MG63 (cell line): ENCODE measurements at places on chromosomes 4 and X. TPM values are rescaled to one million over a fixed set of nuclear protein-coding genes. Genes with fewer than 3 reads are reported as not detected.
A peak's percentile ranks its signal among the peaks of the same experiment; 100 is the strongest.

DNA sequence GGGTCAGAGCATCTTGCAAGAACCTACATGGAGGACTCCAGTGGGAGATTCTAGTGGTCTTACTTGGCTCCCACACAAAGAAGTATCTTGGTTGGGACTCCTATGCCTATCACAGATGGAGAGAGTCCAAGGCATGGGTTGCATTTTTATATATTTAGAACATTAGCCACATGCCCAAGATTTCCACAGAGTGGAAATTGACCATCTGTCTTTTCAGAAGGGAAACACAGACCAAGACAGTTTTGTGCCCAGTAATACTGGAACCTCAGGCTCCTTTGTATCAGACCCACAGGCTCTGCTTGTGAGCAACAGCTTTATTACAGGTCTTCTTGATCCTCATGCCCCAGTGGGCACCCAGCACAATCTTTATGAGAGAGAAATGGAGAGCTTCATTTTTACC, 43.6 kb downstream of the PAGE2 start:
- DNase-seq: no peak

DNA sequence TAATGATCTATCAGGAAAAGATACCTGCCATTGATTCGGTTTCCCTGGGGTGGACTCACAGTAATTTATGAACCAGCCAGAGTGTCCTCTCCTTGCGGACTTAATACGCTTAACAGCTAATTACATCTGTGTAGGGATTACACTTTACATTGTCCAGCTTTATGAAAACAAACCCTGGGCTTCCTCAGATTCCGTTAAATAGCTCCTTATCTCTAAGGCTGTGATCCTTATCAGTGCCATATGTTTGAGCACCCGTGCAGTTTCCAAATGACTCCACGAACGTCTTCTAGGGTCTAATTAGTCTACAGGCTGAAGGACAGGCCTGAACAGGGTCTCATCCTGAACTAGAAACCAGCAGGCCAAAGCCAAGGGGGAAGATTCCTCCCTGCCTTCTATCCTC, 56.9 kb downstream of the KDR start:
- no peak for DNase-seq

PITX2 gene
- total RNA-seq: 4.5 and 6.7 TPM in 2 replicates

RS1 gene
- total RNA-seq: not detected in 2 replicates

DNA sequence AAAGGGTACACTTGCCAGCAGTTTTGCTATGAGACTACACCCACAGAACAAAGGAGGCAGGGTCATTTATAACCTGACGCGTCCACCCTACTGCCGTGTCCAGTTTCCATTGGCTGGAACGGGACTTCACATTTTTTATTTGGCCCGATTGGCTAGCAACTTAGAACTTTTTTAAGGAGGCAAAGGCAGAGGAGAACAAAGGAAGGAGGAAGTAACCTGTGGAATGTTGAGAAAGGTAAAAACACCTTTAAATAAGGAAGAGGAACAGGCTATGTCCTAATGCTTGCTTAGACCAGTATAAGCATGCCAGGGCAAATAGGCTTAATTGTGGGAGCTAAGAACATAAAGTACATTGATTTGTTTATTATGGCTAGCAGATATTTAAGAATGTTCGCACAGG, 18.7 kb downstream of the KDM6A start:
- DNase-seq: no peak

DNA sequence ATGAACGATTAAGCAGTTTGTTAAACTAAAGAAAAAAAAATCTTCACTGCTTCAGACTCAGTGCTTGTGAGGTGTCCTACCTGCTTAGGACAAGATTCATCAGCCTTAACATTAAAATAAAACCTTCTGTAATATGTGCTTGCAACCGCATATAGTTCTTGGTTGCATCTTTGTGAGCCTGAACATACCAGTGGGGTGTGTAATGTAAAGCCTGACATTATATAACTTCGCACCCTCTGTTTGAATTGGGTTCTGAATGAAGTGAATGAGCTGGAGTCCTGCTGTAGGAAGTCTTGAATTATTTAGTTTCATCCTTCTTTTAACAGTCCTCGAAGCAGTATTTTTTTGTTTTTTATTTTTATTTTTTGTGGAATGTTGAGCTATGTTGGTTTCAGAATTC, 3.1 kb downstream of the KDM6A start:
- DNase-seq: no peak

DNA sequence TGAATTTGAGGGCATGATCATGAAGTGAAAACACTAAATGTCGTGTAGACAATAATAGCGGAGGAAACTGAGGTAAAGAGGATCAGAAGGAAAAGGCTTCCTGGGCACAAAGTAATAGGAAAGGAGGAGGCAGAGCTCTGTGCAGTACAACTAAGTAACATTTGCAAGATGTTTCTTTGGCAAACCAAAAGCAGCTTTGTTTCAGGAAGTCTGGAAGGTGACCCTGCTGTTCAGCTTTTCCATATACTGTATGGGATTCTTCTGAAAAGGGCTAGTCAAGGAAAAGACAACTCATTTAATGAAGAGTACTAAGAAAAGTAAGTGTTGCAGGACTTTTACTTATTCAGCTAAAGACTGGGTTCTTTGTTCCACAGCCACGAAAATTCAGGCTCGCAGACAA, 463.1 kb downstream of the PCDH7 start:
- DNase-seq: no peak

DNA sequence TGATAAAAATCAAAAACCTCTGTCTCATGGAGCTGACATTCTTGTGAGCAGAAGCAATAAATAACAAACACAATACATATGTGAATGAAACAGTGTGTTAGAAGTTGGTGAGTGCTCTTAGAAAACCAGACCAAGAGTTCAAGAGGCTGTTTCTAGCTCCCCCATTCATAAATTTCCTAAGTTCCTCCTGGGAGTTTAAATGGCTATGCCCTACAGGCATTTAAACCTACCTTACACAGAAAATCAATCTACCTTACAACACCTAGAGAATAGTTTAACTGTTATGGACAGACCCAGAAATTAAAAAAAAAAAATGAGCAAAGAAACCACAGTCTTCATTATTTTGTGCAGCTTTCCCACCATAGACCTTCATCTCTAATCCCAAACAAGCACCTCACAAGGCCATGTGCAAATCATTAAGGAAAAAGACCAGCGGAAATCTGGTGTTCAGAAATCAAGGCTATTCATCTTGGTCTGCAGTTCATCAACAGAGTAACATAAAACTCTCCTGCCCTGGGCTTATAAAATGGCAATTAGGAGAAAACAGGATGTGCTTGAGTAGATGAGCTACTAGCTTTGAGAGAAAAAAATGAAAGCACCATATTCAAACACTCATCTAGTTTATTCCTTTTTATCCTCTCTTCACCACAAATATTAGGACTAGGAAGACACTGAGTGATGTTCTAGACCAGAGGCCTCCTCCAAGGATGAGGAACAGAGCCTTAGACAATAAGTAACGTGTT, 147.2 kb downstream of the SHROOM3 start:
- DNase-seq: no peak

DNA sequence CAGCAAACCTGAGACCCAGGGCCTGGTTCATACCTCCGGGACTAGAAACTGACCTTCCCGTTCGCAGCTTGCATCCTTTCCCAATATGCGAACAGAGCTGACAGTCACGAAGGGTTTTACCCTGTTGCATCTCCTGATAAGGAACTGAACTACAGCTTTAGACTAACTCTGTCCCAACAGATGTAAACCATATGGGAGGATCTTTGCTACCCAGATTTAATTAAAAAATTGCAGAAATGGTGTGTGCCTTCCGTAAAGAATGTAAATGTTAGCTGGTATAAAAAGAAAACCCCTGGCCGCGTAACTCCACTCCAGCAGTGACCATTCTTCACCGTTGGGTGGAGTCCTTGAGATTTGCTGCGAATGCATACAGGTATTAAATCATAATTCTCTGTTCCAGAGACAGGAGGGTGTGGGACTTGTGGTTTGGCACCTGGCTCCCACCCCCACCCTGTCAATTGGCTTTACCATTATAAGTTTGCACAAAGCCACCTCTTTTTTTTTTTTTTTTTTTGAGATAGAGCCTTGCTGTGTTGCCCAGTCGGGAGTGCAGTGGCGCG, 40.6 kb upstream of the SORCS2 start:
- DNase-seq: no peak

DNA sequence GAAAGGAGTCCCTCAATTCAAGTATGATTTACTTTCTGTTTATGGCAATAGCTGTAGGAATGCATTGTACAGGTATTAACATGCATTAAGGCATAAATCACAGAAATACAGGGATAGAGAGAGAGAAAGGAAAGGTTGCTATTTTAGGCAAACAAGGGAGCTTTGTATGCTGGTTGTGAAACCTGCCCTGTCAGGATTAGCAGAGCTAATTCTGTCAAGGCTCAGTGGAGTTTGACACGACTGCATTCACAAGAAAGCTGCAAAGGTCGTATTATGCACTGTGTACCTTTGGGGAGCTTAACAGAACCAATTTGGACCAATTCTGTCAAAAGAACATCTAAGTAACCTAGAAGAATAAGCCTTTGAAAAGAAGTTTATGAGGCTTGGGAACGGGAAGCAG, 239.3 kb downstream of the GRIA2 start:
- DNase-seq: no peak

EREG gene
- not detected in 2 replicates for total RNA-seq

TEX13B gene
- not detected in 2 replicates for total RNA-seq

DNA sequence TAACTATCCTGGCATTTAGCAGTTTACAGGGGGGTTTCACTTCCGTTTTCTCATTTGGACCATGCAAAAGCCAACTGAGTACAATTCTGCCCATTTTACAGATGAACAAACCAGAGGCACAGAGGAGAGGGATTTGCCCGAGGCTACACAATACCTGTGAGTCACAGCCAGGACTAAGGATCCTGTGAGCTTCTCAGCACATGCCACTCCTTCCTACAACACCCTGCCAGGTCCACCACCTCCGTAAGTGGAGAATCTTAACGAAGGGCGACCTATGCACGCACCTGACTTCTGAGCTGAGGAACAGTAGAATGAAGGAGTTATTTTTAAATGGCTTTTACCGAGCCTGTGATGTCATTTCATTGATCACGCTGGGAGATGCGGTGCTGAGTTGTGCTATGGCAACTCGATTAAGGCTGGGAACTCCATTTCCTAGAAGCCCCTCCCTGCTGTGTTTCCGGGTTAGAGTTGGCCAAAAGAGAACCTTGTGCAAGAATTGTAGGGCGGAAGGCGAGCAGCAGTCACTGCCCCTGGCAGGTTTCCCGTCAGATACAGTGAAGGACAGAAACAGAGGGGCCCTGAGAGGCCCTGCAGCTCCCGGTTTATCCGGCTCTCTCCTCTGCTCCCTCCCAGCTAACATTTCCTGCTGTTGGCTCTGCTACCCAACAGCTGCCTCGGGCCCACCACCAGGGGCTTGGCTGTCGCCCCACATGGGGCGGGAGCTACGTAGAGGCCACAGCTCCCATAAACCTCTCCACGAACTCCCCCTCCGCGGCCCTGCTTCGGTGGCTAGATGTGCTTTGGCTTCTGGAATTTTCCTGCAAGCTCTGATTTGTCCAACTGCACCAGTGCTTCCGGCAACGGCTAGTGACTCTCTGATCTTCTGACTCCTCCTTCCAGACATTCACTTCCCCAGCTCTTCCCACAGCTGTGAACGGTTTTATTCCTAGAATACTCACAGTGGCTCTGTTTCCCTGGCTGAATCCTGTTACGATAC, 75.1 kb upstream of the USP9X start:
- peak; percentile 78 for DNase-seq

DNA sequence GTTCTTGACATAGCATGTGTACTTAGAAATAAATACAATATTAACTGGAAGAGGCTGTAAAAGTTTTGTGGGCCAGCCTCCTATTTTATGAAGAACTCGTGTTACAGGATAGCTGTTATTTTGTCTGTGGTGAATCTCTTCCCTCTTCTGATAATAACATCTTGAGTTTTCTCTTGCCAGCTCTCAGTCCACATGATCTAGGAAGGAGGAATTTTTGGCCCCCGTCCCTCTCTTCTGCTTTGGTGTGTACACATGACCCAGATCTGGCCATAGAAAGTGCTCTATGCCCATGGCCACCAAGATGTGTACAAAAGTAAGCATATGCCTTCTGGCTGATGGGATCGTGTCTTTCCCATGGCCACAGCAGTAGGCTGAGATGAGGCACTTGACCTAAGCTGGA, 108.0 kb upstream of the LEF1 start:
- no peak for DNase-seq

RTL9 gene
- 0.30 and 0.72 TPM in 2 replicates for total RNA-seq

NWD2 gene
- not detected in 2 replicates for total RNA-seq

ATP1B4 gene
- not detected in 2 replicates for total RNA-seq

DNA sequence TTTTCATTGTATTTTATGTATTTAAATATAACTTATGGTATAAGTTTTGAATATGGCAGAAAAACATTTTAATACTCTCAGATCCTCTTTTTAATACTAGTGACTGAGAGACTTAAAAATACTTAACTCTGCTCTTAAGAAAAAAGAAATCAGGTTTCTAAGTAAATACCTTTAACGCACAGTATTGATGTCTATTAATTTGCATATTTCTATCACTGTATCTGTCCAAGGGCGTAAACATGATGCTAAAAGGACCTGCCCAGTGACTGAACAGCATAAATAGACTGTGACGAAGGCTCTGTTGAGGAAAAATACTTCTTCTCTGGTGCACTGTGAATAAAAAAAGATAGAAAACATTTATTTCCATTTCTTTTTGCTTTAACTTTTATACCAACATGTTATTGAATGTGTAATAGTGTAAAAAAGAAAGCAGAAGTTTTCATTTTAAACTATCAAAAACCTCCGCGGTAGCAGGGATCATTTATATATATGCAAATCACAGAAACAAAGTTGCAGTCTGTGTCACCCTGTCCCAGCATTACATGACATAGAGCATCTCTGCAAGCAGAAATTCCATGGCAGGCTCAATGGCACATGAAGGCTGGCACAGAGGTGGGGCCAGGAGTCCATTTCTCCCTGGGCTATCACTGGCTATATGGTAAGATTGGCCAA, 75.4 kb downstream of the ZAR1 start:
- DNase-seq: no peak

GAB3 gene
- total RNA-seq: 1.2 and 10.7 TPM in 2 replicates

DNA sequence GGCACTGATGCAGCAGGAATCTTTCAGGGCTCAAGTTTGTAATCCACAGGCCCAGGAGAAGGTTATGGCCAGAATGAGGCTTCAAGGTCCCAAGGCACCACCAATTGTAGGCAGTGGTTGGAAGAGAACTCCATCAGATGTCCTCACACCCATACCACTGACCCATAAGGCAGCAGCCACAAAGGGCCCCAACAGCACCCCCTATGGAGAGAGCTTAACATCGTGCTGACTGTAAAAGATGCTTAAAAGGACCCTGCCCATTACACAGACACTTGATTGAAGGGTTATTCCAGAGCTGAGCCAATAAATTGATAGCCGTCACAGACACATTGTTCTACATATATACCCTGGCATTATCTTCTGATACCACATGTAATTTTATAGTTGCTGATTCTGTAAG, 113.7 kb downstream of the SOWAHB start:
- DNase-seq: no peak

GRCh38 chr4:164725066-164725465, 28.9 kb upstream of the SMIM31 start:
- no peak for DNase-seq

DNA sequence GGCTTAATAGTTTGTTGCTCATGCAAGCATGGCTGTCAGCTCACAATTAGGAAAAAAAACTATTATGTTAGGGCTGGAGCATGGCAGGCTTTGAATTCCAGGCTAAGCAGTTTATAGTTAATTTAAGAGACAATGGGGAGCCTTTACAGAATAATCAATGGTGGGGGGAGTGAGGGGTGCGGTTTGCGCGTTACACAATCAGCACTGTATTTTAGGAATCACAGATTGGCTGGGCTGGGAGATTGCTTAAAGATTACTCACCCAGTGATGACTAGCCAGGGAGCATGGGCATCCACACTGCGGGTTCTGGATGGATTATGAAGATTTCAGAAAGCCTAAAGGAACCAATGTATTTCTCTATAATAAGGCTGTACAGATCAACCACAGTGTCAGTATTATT, 186.6 kb downstream of the SOX3 start:
- DNase-seq: peak; percentile 62

MYOZ2 gene
- not detected in 2 replicates for total RNA-seq
